ENCODE measurements at places on chromosomes 5 and 9. TPM values are rescaled to one million over a fixed set of nuclear protein-coding genes. Genes with fewer than 3 reads are reported as not detected.

DNA sequence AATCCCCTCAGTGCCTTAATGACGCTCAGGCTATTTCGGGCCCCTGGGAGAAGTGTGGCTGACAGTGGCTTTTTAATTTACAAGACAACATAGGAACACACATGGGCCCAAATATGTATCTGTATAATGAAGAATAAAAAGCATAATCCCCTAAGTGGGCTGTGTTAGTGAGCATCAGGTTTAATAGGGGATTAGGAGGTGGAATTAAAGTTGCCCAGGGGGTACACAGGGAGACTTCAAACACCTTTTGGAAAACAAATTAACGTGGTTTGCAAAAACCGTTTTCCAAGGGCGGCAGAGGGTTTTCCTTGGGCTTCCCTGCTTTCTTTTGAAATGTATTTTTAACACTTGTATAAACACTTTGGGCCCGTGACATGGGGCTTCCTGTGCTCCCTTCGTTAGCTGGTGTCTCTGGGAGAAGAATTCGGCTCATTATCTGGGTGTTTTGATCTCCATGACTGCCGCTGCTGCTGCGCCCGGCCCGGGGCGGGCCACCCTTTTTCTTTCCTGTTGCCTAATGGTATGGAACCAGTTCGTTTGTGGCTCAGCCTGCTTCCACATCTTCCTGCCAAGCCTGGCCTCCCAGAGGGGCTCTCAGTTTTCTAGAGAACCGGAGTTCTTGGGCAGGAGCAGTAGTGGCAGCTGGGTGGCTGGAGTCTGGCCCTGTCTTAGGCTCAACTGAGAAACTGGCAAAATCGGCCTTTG lies 173.0 kb downstream of the MACROH2A1 start:
- H3K36me3 ChIP-seq, result no peaks in the 10 kb centered on the region
- DNase-seq, result no peak
- no peaks in the 10 kb centered on the region for H3K27me3 ChIP-seq
- H3K4me3 ChIP-seq, result no peak overlapping the region

DNA sequence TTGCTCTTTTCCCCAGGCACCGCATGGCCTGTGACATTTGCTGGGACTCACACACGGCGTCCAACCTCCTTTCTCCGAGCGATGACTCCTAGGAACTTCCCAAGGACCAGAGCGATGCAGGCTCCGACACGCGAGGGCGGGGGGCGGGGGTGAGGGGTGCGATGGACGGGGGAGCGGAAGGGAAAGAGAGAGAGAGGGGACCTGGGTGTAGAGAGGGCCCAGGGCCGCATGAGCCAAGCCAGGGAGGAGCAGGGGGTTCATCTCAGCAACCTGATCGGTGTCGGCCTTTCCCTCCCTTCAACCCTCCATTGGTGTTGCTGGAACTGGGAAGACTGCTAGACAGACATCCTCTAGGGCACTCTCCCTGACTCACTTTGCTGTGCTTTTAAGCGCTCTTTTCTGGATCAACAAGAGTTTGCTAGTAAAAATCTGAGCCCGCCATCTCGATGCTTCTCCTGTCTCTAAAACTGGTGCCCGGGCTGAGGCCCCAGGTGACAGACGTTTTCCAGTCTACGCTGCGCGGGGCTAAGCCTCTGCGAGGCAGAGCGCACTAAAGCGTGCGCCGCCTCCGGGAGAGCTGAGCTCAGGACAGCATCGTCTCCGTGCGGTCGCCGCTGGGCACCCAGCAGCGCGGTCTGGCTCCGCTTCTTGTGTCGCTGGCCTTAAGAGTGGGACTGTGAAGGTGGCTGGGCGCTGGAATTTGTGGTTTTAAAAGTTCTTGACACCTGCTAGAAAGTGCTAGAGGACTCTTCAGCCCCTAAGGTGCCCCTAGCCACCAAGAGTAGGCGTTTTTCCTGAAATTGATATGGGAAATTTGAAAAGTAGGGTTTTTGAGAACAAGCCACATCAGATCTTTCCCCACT lies 1.0 kb upstream of the TSLP start:
- no peak overlapping the region for H3K27ac ChIP-seq
- no peak for DNase-seq
- H3K4me1 ChIP-seq, result 0 out of 2 replicates have a peak, but pooled peaks cover 4% of the 10 kb centered on the region
- H3K27me3 ChIP-seq, result no peaks in the 10 kb centered on the region

GRCh38 chr5:62143268-62144229 lies 162.5 kb upstream of the KIF2A start:
- no peaks in the 10 kb centered on the region for H3K36me3 ChIP-seq
- peak; percentile 14 for DNase-seq
- no peak overlapping the region for H3K4me3 ChIP-seq
- no peak overlapping the region for H3K27ac ChIP-seq

- DNase-seq, result peak; percentile 77
- H3K4me1 ChIP-seq, result peaks cover 44% of the 10 kb centered on the region
- H3K27me3 ChIP-seq, result no peaks in the 10 kb centered on the region
- H3K36me3 ChIP-seq, result no peaks in the 10 kb centered on the region
- no peak overlapping the region for H3K4me3 ChIP-seq
- peak overlapping the region; percentile 49 for H3K27ac ChIP-seq
These were observed 84.5 kb upstream of the CTNNA1 start for GRCh38 chr5:138668451-138669380.

GRCh38 chr9:17528859-17529258 lies 50.0 kb upstream of the SH3GL2 start:
- DNase-seq, result no peak
- no peak overlapping the region for H3K4me3 ChIP-seq
- no peaks in the 10 kb centered on the region for H3K36me3 ChIP-seq
- H3K27me3 ChIP-seq, result no peaks in the 10 kb centered on the region
- no peak overlapping the region for H3K27ac ChIP-seq

DNA sequence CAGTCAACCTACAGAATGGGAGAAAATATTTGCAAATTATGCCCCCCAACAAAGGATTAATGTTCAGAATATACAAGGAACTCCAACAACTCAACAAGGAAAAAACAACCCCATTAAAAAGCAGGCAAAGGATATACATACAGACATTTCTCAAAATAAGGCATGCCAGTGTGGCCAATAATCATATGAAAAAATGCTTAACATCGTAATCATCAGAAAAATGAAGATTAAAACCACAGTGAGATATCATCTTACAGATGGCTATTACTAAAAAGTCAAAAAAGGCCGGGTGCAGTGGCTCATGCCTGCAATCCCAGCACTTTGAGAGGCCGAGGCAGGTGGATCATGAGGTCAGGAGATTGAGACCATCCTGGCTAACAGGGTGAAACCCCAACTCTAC lies 103.2 kb downstream of the KLHL3 start:
- no peak overlapping the region for H3K27ac ChIP-seq
- no peaks in the 10 kb centered on the region for H3K36me3 ChIP-seq
- no peak overlapping the region for H3K4me3 ChIP-seq
- H3K4me1 ChIP-seq, result no peaks in the 10 kb centered on the region
- no peaks in the 10 kb centered on the region for H3K27me3 ChIP-seq
- DNase-seq, result no peak

PCDHGC4 gene
- 0.39 TPM for total RNA-seq
